ENCODE measurements at places on chromosomes 2 and 18.
A peak's percentile ranks its signal among the peaks of the same experiment; 100 is the strongest.

DNA sequence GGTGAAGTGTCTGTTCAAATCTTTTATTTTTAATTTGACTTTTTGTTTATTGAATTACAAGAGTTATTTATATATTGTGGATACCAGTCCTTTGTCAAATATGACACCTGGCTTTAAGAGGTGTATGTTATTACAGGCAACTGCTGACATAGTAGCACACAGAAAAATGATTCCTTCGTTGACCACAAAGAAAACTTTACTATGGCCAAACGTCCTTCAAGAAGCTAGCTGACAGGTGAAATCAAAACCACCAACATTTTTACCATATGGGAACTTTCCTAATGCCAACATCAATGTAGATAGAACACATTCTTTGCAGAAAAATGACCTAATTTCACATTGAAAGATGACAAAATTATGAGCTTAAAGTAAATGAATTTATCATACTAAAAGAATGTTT lies 6.4 kb upstream of the SRBD1 start:
- no peak for DNase-seq

DNA sequence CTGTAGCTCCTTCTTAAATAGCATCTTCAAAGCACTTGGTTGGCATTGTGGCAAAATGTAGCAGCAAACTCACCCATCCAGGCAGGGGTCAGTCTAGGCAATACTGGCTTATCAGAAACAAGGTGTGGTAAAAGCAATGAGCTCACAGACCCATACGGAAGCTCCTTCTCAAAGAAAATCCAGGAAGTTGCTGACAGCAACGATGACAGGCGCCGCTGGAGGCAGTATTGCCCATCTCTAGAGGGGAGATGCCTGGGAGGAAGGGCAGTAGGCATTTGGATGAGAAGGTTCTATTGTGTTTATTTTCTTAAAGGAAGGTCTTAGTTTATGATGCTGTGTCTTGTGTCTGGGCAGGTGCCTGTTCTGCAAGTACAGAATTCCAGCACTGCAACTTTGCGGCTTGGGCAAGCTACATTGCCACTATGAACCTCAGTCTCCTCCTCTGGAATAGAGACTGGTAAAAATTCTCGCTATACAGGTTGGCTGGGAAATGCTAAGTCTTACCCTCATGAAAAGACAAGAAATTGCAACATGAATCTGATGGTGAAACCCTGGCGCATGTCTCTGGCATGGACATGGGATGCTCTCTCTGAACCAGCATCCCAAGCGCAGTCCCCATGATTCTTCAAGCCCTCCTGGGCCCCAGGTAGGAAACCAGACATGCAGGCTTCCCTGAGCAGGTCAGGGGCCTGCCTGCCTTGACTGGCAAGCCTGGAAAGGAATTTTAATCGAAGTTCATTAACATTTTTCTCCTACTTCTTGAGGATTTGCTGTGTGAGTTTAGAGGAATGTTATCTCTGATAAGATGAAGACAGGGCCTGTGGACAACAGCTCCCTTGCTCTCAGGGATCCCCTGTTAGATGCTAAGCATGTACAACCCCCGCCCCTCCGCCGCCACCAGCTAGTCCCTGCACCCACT lies 156.0 kb downstream of the TFCP2L1 start:
- no peak for DNase-seq

- peak; percentile 48 for DNase-seq
These were observed 16.9 kb downstream of the LCT start for GRCh38 chr2:135820003-135820618.

DNA sequence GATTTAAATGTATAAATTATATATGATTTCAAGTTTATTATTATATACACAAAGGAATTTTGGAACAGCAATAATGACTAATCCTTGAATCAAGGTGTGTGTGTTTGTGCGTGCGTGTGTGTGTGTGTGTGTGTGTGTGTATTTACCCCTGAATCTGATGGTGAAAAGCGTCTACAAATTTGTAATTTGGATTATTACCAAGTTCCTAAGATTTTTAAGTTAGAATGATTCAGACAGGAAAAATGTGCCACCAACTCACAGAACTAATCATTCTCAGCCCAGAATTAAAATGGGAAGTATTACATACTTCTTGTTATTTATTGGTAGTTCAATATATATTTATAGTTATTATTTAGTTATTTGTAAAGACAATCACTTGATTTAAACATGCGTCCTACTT lies 12.3 kb downstream of the CALCRL start:
- DNase-seq = no peak

GRCh38 chr2:239372835-239373234 lies 28.0 kb downstream of the HDAC4 start:
- DNase-seq = no peak
